Effector memory CD4-positive, alpha-beta T cell (primary cell): ENCODE measurements at places on chromosomes 7 and 10.

- no peak for DNase-seq
These were observed 198.9 kb upstream of the AUTS2 start for GRCh38 chr7:69399401-69399800.

DNA sequence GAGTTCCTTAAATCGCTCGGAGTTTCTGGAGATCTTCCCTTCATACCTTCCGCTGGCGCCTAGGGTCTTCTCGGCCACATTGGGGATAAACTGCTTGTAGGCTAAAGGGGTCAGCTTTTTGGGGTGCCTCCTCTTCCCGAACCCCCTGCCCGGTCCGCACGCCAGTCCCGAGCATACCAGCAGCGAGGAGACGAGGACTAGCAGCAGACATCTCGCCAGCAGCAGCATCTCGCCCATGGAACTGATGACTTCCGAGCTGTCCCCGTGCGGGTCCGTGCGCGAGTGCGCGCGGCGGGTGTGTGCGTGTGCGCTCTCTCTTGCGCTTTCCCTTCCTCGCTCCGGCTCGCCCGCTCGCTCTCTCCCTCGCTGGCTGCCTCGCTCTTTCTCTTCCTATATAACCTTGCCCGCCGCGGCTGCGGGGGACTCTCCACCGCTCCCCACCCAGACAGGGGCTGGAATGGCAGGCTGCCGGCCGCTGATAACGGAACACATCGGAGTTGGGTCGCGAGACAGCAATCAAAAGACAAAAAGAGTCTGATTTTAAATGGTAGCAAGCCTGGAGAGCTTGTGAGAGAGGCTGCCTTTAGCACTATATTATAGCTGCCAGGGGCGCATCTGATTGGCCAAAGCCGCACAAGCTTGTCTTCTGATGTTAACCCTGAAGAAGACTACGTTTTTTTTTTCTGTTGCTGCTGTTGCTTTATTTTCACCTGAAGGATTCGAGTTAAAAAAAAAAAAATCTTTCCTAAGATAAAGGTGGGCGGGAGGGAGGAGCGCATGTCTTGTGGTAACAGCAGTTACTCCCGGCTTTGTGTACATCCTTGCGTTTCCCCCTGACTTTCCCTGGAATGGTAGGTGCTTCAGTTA is at the start of gene SHH:
Gene SHH (minus strand): TSS at position 569 of the 867 bp plus-strand sequence. CDS start 341 bp downstream, at position 228.
- no peak for DNase-seq

DNA sequence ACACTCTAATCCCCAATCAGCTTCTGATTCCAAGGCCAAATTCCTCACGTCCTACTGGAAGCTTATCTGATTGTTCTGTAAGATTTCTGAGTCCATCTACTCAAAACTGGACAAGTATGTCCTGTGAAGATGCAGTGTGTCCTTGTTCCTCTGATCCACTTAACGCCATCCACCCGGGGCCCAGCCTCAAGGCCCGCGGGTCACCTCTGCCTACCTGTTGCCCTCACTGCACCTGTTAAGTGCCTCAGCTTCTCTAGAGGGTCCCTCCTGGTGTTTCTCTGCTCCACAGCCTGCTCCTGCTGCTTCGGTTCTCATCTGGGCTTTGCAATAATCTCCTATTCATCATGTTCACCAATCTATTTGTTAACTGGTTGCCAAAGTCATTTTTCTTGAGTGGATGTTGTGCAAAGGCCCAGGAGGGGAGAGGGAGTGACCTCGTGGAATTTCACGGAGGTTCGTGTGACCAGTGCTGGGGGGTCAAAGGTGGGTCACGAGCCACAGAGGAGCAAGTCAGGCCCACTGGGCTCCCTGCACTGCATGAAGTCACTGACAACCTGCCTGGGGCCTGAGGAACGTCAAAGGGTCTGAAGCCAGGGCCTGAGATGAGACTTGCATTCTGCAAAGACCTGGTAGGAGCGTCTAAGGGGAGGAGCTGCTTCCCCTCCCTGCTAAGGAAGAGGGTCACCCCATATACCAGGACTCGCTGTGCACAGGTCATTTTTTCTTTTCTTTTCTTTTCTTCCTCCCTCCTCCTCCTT is 338.1 kb downstream of the WDR37 start:
- DNase-seq, result no peak

GRCh38 chr10:133126431-133127290 is 33.4 kb upstream of the KNDC1 start:
- DNase-seq, result no peak

DNA sequence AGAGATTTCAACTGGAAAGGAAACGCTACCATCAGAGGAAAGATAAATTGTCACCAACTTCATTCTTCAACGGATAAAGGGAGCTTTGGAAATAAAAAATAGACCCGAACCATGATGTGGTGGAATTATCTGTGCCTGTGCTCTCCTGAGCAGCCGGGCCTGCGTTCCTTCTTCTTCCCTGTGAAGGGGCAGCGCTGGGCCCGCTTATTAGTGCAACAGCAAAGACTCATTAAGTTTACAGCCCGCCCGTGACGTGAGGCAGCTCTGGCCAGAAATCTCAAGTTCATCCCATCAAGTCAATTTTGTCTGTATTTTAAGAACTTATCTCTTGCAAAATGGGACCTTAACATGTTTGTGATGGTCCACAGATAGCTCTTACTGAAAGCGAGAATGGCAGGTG is 193.7 kb downstream of the ADARB2 start:
- no peak for DNase-seq

GRCh38 chr10:121211446-121211845 is 360.3 kb downstream of the WDR11 start:
- DNase-seq, result no peak

DNA sequence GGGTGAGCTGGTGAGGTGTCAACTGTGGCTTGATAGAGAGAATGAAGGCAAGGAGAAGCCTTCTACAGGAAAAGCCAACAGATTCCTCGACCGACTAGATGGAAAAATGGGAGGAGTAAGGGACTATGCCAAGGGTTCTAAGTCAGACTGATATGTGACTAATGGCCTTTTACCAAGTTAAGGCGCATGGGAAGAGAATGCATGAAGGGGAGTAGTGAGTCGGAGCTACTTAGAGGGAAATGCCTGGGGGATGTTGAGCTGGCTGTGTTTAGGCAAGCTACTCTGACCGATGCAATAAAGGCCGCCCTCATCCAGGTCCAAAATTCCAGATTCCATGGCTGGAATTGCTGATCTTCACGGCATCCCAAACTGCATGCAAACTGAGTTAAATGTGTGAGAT is 48.2 kb downstream of the APBB1IP start:
- no peak for DNase-seq

- no peak for DNase-seq
These were observed 162.4 kb upstream of the MEOX2 start for GRCh38 chr7:15848901-15849300.

GRCh38 chr10:13792006-13792405 is 205.2 kb downstream of the PRPF18 start:
- DNase-seq, result no peak

GRCh38 chr10:8331896-8332729 is 277.6 kb downstream of the GATA3 start:
- peak; percentile 90 for DNase-seq

GRCh38 chr10:76397181-76398042 is 966.0 kb downstream of the LRMDA start:
- DNase-seq, result no peak

- DNase-seq, result no peak
These were observed 432 bp upstream of the CAMK2B start for GRCh38 chr7:44325811-44326241.

GRCh38 chr7:112882022-112882421 is 91.8 kb upstream of the TMEM168 start:
- no peak for DNase-seq

- DNase-seq, result no peak
These were observed 23.6 kb downstream of the PDIA4 start for GRCh38 chr7:149004405-149005370.

- no peak for DNase-seq
These were observed 104.1 kb downstream of the LHPP start for GRCh38 chr10:124565565-124566221.

- DNase-seq, result no peak
These were observed 128.8 kb upstream of the DNAJB12 start for GRCh38 chr10:72483471-72483870.

DNA sequence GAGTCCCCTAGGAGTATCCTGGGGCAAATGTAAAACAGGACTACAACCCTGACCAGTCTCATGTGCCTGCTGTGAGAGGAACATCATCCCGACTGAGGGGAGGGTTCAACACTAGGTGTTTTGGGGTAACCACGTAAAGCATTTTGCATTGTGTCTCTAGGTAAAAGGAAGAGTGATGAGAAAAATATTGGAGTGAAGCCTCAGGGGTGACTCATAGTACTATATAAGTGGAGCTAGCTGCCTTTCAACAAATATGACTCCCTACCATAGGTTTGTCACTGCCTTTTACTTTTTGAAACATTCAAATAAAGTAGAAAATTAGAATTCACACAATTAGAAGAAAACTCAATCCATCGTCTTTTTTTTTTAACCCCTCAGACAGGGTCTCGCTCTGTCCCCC is 2.6 kb upstream of the CAMK2G start:
- DNase-seq, result no peak

DNA sequence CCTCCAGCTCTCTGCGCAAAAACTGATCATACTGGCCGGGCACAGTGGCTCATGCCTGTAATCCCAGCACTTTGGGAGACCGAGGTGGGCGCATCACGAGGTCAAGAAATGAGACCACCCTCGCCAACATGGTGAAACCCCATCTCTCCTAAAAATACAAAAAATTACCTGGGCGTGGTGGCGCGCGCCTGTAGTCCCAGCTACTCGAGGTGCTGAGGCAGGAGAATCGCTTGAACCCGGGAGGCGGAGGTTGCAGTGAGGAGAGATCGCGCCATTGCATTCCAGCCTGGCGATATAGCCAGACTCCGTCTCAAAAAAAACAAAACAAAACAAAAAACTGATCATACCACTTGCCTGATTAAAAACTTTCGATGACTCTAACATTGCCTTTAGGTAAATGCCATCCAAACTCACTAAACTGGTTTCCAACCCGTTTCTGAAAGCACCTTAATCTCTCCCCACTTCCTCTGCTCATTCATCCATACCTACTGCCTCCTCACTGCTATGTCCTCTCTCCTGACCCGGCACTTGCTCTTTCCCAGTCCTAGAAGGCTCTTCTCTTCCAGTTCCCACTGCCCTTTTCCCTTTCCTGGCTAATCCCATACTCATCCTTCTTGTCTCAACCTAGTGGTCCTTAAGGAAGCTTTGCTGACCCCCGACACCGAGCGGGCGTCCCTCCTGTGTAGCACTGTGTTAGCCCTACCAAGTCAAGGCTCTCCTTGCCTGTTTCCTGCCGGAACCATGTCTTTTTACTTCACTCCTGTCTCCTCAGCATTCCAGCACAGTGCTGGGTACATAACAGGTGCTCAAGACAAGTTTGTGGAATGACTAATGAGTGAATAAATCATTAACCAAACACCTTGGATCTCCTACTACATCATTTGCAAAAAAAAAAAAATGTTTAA is 686 bp upstream of the MIOS start:
- no peak for DNase-seq

GRCh38 chr7:101205901-101206664 is 5.2 kb upstream of the MOGAT3 start:
- no peak for DNase-seq

DNA sequence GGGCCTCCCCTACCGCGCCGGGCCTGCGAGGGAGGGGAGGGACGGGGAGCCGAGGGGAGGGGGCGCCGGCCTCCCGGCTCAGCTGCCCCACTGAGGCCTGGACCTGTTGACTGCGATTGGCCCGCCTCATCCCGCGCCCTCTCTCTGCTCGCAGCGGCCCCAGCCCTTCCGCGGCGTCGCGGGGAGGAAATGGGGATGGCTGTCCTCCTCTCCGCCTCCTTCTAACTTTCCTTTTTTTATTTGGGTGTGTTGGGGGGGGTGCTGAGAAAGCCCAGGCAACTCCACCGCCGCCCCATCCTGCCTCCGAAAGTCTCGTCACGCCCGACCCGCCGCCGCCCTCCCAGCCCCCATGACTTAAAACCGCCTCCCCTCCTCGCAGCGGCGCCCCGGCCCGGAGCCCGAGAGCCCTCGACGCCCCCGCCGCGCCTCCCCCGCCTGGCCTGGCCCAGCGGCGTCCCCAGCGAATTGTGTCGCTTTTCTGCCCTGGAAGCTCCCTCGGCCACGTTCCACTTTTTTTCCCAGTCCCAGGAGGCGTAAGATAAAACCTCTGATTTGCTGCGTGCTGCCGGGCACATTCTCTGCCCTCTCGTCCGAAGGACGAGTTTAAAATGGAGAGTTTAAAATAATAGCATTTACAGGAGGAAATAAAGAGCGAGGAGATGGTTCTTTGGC is 842 bp upstream of the SKIDA1 start:
- DNase-seq, result peak; percentile 47

GRCh38 chr10:70579234-70580002 is 23.1 kb downstream of the PRF1 start:
- DNase-seq, result no peak

DNA sequence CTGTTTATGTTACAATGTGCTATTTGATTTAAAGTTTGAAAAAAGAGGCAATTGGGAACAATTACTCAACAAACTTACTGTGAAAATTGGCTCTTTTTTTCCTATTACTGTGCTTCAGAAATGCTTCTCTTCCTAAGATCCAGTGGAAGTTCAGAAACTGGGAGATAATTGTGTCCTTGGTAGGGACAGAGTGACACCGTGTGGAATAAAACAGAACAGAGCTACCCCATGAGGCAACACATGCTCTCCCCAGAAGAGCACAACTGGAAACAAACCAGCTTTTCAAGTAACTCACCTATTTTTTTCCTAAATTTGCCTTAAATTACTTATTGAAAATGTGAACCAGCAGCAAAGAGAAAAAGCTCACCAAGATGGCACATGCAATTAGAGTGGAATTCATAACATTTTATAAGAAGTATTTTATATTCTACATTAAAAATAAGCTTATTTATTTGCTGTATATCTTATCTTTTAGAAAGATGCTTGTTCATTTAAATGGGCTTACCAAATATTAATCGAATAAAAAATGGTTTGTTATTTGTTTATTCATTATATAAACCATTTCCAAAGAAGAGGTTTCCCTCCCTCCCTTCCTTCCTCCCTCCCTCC is 346.1 kb upstream of the ANKRD30A start:
- DNase-seq, result no peak

DNA sequence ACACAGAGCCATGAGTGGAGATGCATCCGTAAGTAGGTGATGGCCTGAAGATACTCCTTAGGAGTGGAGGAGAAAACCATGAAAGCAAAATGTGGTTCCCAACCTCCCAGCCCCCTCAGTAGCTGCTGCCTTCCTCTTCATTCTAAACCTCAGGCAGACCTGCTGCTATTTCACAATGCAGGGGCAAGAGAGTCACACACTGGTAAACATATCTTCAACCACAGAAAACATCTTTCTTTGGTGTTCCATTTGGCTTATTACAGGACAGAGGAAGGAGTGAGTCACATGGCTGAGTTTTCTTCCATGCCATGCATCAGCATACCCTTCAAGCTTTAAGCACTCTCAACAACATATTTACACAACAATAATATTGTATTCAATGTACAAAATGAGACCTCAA is 342.1 kb downstream of the BMPER start:
- DNase-seq, result no peak
